WERI-Rb-1 (cell line): ENCODE measurements at places on chromosomes 4 and X.

DNA sequence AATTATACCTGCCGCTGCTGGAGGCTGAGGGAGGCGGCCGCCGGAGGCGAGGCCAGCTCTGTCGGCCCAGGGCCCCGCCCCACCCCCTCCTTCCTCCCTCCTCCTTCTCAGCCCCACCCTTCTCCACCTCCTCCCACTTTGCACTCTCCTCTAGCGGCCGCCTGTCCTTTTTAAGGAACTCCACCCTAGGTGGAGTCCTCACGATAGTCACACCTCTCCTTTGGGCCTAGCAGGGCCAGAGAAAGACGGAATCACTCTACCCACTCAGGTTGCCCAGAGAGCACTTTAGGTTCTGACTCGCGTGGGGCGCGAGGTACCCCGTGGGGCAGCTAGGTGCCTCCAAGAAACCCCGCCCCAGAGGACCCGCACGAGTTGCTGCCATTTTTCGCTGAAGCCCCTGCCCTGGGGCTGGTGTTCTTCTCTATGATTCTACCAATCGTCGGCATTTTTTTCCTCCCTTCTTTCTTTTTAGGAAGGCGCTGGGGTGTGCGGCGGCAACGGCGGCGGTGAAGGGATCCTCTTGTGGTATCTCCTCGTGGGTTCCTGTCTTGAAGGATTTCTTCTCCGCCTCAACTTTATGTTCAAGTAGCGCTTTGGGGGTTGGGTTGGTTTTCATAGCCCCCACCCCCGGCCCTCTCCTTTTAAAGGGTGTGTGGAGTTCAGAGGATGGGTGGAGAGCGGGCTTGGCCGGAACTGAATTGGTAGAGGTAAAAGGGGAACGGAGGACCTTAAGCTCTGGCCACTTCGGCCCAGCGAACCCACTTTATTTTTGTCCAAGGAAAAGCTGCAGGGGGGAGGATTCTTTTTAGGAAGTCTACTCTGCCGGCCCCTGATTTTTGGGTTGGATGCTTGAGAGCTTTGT, at the start of gene KLF8:
KLF8 (plus strand) TSS at position 136 of the 862 bp plus-strand sequence. CDS start 979 bp downstream, outside the sequence.
- no peak for DNase-seq

- no peak for DNase-seq
These were observed 104.7 kb upstream of the EGFL6 start for GRCh38 chrX:13464599-13465275.

DNA sequence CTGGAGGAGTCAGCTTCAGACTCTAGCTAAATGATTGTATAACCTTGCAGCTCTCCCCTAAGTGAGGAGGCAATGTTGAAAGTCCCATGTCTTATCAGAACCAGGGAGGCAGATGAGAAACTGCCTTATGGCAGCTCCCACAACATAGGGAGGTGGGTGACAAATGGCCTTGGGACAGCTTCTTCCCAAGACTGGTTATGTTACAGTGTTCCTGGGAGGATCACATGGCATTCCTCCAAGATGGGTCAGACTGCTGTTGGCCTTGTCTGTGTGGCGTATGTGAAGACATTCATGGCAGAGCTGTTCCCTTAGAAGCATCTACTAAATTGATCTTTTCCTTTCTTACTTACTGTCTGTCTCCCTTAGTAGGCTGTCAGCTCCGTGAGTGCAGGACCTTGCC, 42.0 kb downstream of the HPRT1 start:
- no peak for DNase-seq

- DNase-seq, result no peak
These were observed 3.6 kb downstream of the TBCK start for GRCh38 chr4:106312377-106312776.

- DNase-seq, result no peak
These were observed 213.5 kb upstream of the GIMD1 start for GRCh38 chr4:106582103-106582502.

DNA sequence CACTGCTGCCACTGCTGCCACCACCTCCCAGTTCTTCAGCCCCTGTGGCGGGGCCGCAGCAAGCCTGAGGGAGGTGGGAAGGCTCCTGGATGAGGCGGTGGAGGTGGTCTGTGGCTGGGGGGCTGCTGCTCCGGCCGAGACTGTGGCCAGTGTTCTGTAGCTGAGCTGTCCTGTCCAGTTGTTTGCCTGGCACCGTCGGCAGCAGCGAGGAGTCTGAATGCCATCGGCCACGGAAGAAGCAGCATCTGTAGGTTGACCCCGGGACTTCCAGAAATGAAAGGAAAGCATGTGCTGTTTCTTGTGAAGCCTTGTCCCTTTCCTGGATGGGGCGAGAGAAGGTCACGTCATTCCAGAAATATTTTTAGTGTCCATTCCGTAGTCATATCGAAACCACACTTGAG, 3.3 kb downstream of the C4orf54 start:
- no peak for DNase-seq

- DNase-seq, result no peak
These were observed 779 bp upstream of the DDX60L start for GRCh38 chr4:168480931-168481611.

DNA sequence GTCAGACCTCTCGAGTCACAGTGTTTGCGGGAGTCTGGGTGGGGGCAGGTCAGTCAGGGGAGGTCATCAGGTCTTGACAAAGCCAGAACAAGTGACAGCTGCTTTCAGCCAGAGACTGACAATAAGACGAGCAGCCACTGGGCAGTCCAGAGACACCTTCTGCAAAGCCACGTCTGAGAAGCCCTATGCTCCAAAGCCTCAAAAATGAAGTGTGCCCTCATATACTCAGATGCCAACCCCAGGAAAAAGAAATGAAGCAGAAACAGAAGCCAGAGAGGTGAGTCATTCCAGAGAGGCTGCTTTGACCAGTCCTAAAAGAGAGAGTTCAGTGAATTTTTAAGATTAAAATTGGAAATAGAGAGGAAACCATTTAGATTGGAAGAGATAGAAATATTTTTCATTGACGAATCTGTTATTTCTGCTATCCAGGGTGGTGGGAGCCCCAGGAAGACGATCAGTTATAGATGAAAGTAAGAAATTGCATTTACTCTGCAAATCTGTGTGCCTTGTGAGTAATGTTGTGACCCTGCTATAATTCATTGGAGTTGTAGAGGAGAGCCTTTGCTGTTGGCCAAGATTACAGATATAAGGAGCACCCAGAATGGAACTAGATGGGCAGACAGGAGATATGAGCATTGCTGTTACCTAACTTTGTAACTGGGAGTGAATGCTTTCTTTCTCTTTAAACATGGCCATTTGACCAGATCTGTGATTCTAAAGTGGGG, 77.9 kb downstream of the LRRC66 start:
- no peak for DNase-seq

DNA sequence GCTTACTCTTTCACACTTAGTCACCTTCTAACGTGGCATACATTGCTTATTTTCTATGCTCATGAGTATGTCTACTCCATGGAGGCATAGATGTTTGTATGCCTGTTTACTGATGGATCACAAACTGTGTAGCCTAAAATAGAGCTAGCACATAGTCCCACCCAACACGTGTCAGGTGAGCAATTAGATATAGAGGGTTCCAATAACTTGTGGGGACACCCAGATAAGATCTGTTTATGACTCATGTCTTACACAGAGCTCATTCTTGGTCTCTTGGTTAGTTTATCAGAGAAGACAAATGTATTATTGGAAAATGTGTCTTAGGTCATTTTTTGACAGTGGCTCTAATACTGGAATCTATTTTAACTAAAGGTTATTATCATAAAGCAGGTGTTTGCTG, 6.8 kb downstream of the ZFP42 start:
- DNase-seq, result no peak

DNA sequence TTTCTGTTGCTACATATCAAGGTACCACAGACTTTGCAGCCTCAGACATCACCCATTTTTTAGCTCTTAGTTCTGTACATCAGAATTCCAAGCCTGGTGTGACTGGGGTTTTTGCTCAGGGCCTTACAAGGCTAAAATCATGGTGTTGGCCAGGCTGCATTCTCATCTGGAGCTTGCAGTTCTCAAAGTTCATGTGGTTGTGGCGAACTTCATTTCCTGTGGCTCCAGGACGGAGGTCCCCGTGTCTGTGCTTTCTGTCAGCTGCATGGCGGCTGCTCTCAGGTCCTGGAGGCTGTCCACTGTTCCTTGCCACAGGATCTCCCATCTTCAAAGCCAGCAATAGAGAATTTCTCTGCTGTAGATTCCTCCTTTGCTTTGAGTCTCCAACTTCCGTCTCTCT, 157.4 kb downstream of the STIM2 start:
- DNase-seq, result no peak

DNA sequence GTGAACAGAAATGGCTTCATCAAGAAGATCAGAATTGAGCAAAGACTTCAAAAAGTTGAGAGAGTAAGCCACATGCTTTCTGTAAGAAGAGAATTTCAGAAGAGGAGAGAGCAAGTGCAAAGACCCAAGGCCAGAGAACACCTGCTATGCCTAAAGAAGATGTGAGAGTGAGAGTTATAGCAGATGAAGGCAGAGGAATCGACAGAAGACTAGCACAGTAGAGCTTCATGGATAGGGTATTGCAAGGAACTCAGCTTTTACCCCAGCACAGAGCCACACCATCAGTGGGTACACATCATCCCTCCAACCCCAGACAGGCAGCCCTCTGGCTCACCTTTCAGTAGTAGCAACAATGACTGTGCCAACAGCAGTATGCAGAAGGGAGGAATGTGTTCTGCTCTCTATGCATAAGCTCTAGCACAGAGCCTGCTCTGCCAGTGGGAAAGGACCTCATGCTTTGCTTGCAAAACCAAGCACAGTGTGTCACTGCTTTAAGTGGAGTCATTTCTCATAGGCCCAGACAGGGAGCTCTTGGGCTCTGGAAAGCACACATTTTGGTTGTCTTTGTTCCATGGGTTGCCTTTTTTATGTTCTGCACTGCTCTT, 318.6 kb downstream of the NAF1 start:
- DNase-seq, result no peak

DNA sequence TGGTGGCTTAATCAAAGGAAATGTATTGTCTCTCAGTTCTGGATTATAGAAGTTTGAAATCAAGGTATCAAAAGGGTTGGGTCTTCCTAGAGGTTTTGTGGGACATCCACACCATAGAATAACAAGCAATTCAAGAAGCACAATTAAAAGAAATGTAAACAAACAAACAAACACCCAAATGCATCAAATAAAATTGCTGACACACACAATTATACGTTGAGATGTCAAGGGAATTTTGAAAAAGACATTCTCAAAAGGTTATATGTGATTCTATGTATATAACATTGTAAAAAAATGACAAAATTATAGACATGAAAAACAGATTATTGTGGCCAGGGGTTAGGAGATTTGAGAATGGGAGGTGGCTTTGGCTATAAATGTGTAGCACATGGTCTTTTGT, 250.7 kb upstream of the AGA start:
- DNase-seq, result no peak

GRCh38 chr4:46839128-46839527, 69.9 kb downstream of the COX7B2 start:
- no peak for DNase-seq

DNA sequence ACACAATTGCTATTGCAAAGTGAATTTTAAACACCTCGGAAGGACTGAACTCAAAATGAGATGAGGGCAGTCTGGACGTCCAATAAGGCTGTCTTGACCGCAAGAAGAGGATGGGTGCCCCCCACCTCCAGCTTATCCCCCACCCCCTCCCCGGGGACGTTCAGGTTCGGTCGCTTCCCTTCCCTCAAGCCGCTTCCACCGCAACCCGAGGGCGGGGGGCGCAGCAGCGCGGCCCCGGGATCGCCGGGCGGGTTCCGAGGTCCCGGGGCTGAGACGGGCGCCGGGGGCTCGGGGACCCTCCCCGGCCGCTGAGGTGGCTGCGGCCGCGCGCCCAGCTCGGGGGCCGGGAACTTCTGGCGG, 480 bp downstream of the USP46 start:
- no peak for DNase-seq

DNA sequence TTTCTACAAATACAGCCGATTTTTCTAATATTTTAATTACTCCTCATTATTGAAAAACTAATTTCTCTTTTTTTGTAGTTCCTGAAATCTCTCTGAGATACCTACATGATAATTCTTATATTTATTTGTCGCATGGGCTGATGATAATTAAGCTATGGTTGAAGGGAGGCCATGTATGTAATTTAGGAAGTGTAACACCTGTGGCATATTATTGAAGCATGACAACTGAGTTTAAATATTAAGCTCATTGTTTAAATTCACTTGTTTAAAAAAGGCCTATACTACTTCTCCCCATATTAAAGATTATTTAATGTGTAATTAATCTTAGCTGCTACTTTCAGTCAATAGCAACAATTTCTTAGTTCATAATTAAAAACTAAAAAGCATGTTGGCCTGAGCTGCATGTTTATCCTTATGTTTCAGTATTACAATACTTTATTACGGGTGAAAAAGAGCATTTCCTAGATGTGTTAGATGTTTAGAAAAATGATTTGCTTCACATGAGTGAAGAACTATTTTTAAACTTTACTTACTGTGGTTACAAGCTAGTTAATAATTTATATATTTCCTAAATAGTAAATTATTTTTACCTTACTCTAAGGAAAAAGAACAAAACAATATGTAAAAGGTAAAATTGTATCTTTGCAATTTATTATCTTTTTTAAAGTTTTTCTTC, 122.4 kb downstream of the RAP1GDS1 start:
- no peak for DNase-seq

- DNase-seq, result peak; percentile 7
These were observed 41.9 kb downstream of the PCDH19 start for GRCh38 chrX:100368167-100368566.

- DNase-seq, result peak; percentile 22
These were observed 119.4 kb downstream of the AKAP4 start for GRCh38 chrX:50081282-50081889.

DNA sequence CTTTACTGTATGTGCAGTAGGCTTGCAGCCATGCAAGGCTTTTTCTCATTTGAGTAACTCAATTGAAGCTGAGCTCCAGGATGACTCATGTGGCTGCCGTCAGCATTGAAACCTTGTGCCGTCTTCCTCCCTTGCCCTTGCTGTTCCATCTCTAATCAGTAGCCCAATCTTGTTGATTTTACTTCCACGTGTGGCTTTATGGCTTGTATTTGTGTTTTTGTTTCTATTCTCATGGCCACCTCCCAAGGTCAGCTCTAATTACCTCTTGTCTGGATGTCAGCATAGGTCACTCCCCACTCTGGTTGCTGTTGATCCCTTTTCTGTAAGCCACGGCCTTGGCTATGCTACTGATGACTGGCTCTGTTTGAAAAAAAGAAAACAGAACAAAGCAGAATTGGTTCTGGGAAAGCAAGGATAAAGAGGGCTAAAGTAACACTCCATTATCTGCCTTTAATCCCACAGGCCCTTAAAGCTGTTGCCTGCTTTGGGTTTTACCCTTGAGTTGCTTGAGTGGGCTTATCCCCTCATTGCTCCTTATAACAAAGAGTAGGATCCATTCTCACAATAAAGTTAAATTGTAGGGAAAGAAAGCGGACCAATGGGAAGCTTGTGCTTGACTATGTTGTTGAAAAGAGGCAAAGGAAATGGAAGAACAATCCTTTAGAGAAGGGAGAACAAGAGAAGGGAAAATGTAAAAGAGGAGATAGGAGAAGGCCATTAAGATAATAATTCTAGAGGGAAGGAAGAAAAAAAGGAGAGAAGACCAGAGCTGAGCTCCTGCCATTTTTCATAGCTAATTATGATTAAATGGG, 173.9 kb upstream of the PGRMC2 start:
- DNase-seq, result peak; percentile 72

DNA sequence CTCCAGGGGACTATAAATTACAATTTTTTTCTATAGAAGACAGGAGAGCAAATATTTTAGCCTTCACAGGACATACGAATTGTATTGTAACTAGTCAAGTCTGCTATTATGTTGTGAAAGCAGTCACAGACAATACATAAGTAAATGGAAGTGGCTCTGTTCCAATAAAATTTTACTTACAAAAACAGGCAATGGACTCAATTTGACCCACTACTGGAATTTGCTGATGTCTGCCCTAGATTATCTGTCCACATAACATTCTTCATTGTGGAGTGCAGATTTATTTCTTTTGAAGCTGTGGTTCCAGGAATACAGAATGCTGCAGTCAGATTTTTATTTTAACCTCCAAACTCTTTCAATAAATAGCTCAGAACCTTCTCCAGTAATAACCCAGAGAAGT, 330.3 kb downstream of the PPP4R3C start:
- DNase-seq, result no peak
